ENCODE measurements at places on chromosomes 12 and 14. TPM values are rescaled to one million over a fixed set of nuclear protein-coding genes. Genes with fewer than 3 reads are reported as not detected.

Gene CYP46A1
- polyA plus RNA-seq, result 2.5 TPM

DNA sequence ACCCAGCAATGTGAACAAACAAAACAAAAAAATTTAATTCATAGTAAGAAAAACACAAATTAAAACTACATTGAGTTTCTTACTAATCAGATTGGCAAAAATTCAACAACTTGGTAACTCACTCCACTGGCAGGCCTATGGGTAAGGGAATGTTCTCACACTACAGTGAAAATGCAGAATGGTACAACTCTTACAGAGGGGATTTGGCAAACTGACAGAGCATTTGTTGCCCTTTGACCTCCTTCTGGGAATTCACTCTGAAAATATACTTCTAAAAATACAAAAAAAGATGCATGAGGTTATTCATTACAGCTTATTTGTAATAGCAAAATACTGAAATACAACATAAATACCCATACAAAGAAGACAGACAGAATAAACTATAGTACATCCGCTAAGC, 32.8 kb downstream of the ABCD2 start:
- H3K27me3 ChIP-seq, result no peaks in the 10 kb centered on the region
- H3K27ac ChIP-seq, result no peak overlapping the region
- no peak for DNase-seq
- no peaks in the 10 kb centered on the region for H3K4me1 ChIP-seq
- H3K36me3 ChIP-seq, result no peaks in the 10 kb centered on the region

GRCh38 chr12:75722714-75723200, 211.3 kb upstream of the KRR1 start:
- no peaks in the 10 kb centered on the region for H3K27me3 ChIP-seq
- no peaks in the 10 kb centered on the region for H3K36me3 ChIP-seq
- peaks cover 29% of the 10 kb centered on the region for H3K4me1 ChIP-seq

GRCh38 chr14:22824711-22825359, 4.9 kb upstream of the MRPL52 start:
- no peaks in the 10 kb centered on the region for H3K27me3 ChIP-seq
- peaks cover 16% of the 10 kb centered on the region for H3K4me1 ChIP-seq
- no peaks in the 10 kb centered on the region for H3K36me3 ChIP-seq
- DNase-seq, result no peak
- H3K27ac ChIP-seq, result no peak overlapping the region
- no peak overlapping the region for H3K4me3 ChIP-seq

DNA sequence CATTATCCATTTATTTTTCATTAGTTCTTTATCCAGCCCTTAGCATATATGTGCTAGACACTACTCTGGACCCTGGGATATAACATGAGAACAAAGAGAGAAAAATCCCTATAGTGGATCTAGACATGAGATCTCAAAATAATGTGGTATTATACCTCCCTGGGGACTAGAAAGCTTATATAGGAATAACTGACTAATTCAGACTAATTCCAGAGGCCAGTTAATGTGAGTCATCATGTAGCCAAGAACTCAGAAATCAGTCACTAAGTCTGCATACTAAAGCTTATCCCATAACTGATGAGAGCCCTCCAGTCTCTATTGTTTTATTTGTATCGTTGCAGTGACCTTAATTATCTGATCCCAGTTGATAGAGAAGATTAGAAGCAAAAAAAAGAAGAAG, 267.1 kb upstream of the RGS6 start:
- no peak overlapping the region for H3K4me3 ChIP-seq
- no peak overlapping the region for H3K27ac ChIP-seq
- H3K4me1 ChIP-seq, result peaks cover 4% of the 10 kb centered on the region
- DNase-seq, result no peak

GRCh38 chr14:91413547-91414474, 3.8 kb downstream of the CCDC88C start:
- no peaks in the 10 kb centered on the region for H3K36me3 ChIP-seq
- no peaks in the 10 kb centered on the region for H3K4me1 ChIP-seq
- no peaks in the 10 kb centered on the region for H3K27me3 ChIP-seq
- no peak for DNase-seq
- H3K4me3 ChIP-seq, result no peak overlapping the region
- no peak overlapping the region for H3K27ac ChIP-seq

GRCh38 chr12:28034271-28034670, 61.7 kb upstream of the PTHLH start:
- H3K4me3 ChIP-seq, result no peak overlapping the region
- no peak for DNase-seq
- no peaks in the 10 kb centered on the region for H3K27me3 ChIP-seq
- H3K36me3 ChIP-seq, result no peaks in the 10 kb centered on the region
- no peaks in the 10 kb centered on the region for H3K4me1 ChIP-seq
